Stimulated activated CD4-positive, alpha-beta T cell treated with anti-CD3 and anti-CD28 coated beads, Interleukin-12 subunit alpha, Interleukin-12 subunit beta, amount 100 ng/mL, for 48 hours (primary cell): ENCODE measurements at places on chromosomes 7 and 10.

- no peak for DNase-seq
Observed at GRCh38 chr10:97519342-97519741, 20.6 kb downstream of the UBTD1 start.

GRCh38 chr10:86673827-86674581, 5.7 kb downstream of the LDB3 start:
- DNase-seq: no peak

GRCh38 chr7:122337011-122337410, 32.5 kb upstream of the FEZF1 start:
- DNase-seq: no peak

GRCh38 chr7:24882989-24883621, 96.9 kb downstream of the OSBPL3 start:
- DNase-seq: no peak

DNA sequence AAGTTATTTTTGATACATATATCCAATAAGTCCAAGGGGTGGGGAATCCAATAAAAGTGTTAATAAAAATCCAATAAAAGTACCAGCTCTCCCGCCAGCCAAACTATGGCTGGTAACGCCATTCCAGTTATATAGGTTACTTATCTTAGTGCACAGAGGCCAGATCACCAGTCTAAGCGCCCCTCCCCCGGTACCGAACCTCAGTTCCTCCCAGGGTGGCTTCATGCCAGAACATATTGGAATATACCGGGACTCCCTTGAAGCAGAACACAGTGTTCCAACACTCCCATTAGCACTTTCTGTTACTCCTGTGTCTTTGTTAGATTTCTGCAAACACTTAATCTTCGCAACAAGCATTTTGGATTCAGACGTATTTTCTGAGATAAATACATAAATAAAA, 7.5 kb downstream of the FBH1 start:
- DNase-seq: no peak

- DNase-seq: no peak
Observed at GRCh38 chr10:118997379-118997778, 32.1 kb upstream of the NANOS1 start.

GRCh38 chr10:92830478-92831389, 17.6 kb upstream of the EXOC6 start:
- peak; percentile 12 for DNase-seq

DNA sequence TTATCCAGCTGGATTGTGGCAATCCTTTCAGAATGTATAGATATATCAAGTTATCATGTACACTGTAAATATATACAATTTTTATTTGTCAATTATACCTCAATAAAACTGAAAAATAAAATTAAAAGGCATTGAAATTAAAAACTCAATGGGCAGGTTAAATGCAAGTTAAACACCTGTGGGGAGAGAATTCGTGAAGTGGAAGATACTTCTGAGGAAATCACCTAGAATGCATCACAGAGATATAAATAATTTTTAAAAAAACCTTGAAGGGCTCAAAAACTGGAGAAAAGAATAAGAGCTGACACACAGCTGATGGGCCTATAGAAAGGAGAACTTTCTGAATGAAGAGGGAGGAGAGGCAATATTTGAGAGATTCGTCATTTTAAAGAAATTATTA, 37.2 kb upstream of the DRGX start:
- no peak for DNase-seq

DNA sequence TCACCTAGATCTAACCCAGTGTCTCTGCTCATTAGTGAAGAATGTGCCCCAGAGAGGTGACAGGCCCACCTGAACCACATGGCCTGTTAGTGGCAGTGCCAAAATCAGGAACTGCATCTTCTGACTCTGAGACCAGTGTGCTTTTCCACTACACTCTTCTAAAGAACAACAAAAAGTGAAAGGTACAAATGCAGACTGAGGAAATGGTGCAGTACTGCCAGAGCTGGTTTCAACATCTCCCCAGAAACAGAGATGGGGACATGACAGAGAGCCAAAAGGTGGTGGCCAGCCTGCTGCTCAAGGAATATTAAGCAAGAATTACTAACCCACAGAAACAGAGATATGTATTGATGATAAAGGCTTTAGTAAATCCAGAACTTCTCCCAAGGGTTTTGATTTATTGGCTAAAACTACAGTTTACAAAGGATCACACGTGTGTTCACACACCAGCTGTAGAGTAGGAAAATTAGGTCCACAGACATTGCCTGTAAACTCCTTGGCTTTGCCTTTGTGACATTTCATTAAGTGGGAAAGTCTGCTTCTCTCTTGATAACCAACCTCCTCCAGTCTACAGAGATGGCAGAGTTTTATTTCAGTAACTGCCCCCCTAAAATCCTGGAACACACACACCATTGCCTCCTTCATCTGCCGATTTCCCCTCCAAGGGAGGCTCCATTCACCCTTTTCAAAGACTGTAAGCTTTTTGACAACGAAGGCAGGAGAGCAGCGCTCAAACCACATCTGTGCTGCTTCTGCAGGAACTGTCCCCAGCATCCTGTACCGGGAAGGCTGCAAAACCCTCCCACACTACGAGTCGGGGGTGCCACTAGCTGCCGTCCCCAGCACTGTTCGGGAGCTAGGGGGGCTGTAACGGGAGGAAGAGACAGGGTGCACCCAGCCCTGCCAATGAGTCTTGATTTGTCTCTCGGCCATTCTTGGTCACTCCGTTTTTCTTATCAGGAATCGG, 29.8 kb downstream of the GSDME start:
- no peak for DNase-seq

DNA sequence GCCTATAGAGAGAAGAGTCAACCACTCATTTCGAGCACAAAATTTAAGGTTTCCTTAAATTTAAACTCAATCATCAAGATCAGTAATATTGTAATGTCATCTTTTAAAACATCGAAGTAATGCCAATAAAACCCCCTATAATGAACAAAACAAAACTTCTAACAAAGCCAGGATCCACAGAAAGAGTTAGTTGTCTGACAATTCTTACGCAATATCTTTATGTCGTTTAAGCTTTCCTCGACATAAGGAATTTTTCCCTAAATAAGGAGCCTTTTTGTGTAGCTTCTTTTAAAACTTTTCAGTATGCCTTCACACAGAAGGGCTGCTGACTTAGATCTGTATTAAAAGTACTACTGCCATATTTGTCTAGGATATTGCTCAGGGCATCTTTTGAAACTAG, 7.5 kb downstream of the EBLN1 start:
- DNase-seq: no peak

DNA sequence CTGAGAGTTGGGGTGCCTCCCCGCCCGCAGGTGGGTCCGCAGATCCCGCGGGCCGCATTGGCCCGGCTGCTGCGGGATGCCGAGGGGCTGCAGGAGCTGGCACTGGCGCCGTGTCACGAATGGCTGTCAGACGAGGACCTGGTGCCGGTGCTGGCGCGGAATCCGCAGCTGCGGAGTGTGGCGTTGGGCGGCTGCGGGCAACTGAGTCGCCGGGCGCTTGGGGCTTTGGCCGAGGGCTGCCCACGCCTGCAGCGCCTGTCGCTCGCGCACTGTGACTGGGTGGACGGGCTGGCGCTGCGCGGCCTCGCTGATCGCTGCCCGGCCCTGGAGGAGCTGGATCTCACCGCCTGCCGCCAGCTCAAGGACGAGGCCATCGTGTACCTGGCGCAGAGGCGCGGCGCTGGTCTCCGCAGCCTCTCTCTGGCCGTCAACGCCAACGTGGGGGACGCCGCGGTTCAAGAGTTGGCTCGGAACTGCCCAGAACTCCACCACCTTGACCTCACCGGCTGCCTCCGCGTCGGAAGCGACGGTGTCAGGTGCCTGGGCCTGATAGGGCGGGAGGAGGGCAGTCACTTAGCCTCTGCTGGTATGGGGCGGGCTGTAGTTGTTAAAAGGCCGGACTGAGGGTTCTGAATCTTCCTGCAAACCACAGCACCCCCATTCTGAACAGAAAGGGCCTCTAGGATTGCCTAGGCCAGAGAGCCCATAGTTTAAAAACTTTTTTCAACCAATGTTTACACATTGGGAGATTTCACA, 1.3 kb downstream of the FBXL15 start:
- no peak for DNase-seq

- no peak for DNase-seq
Observed at GRCh38 chr10:113199459-113199858, 249.4 kb downstream of the TCF7L2 start.

- no peak for DNase-seq
Observed at GRCh38 chr7:55071411-55072175, 52.8 kb downstream of the EGFR start.

DNA sequence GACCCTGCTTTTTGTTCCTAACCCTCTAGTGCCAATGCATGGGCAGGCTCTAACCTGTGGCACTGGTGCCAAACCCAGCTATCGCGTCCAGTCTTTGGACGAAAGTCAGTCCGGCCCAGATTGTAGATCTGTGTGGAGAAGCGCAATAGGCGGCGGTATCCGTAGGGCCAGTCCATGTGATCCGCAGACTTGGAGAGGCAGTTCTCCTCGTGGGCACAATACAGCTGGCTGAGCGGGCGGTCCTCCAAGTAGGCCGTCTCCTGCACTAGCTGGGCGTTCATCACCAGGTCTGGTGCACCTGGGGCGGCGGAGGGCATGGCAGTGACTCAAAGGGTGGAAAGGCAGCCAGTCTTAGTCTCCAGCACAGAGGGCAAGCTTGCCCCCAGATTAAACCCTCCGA, 14.5 kb downstream of the LOXL4 start:
- no peak for DNase-seq

DNA sequence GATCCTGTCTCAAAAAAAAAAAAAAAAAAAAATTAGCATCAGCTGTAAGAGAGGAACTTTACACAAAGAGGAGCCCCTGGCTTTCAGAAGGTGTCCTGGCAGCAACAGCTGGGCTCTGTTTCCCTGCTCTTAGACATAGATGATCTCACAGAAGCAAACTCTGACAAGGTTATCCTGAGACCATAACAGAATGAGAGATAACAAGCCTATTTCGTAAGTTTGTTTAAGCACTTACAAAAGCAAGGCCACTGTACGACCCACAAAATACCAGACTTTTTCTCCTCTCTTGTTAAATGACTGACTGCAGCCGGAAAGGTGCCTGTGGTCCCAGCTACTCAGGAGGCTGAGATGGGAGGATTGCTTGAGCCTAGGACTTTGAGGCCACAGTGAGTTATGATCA, 33.3 kb upstream of the OTUD1 start:
- no peak for DNase-seq

DNA sequence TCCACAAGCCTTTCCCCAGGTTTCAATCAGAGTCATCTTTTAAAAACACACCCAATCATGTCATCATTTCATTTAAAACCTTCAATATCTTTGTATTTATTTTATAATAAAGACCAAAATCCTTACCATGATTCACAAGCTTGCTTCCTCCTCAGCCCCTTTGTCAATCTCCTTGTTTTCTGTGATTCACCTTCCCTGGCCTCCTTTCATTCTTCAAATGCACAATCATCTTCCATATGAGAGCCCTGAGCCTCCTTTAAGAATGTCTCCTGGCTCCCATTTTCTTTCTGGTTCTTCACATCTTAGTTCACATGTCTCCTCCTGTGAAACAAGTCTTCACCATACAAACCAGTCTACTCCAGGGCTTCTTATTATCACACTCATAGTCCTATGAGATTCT, 904.0 kb downstream of the SORCS3 start:
- no peak for DNase-seq

DNA sequence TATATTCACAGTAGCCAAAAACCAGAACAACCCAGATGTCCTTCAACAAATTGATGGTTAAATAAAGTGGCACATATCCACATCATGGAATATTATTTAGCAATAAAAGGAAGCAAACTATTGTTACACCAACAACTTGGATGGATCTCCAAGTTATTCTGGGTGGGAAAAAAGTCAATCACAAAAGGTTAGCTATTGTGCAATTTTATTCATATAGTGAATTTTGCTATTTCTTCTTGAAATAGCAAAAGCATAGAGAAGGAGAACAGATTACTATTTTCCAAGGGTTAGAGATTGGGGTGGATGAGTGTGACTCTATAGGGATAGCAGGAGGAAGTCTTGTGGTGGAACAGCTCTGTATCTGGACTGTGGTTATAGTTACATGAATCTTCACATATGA, 87.0 kb downstream of the PTPN20 start:
- no peak for DNase-seq

- DNase-seq: no peak
Observed at GRCh38 chr10:70481105-70481504, 2.5 kb downstream of the PALD1 start.

- DNase-seq: no peak
Observed at GRCh38 chr10:104033401-104033930, 52.2 kb downstream of the COL17A1 start.
